Neural crest cell (in vitro differentiated cells): ENCODE measurements at places on chromosomes 12 and 14. TPM values are rescaled to one million over a fixed set of nuclear protein-coding genes. Genes with fewer than 3 reads are reported as not detected.
A peak's percentile ranks its signal among the peaks of the same experiment; 100 is the strongest.

Gene CGRRF1
- 17.0 and 23.8 TPM in 2 replicates for total RNA-seq

Gene MYO1H
- not detected in 2 replicates for total RNA-seq

Gene EGLN3
- 0.89 and 0.96 TPM in 2 replicates for total RNA-seq

Gene SMIM41
- total RNA-seq = not detected in 2 replicates

DNA sequence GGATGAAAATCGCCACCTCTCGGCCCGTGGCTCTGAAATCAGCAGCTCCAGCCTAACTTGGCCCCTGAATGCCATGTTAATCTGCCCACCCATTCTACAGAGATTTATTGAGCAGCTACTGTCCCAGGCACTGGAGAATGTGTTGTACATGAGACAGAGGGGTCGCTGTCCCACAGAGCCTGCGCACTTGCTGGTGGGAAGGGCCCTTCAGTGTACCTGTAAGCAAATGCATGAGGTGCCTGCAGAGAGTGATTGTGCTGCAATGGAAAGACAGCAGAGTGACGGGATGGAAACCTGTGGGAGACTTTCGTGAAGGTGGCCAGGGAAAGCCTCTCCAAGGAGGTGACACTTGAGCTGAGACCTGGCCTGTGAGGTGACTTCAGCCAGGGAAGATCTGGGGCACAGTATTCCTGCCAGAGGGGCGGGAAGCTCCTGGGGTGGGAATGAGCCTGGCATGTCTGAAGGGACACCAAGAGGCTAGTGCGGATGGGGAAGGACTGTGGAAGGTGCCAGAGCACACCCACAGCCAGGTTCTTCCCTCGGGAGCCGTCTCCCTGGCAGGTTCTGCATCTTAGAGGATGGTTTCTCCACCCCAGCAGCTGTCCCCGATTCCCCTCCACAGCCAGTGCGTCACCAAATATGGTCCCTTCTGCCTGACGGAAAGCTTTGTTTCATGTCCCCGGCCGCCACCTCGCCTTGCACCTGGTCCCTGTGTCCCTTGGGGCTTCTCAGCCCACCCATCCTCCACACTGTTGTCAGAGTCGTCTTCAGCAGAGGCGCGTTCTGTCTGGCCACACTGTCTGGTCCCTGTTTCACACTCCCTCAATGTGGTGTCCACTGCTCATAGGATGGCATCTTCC lies 8.7 kb downstream of the SMIM41 start:
- H3K36me3 ChIP-seq = no peaks in the 10 kb centered on the region
- H3K4me1 ChIP-seq = peaks cover 5% of the 10 kb centered on the region

- H3K36me3 ChIP-seq = no peaks in the 10 kb centered on the region
- H3K27me3 ChIP-seq = peaks cover 59% of the 10 kb centered on the region
- H3K4me3 ChIP-seq = no peak overlapping the region
- no peak overlapping the region for H3K27ac ChIP-seq
Measured at GRCh38 chr12:100720016-100720654, 74.4 kb upstream of the ANO4 start.

DNA sequence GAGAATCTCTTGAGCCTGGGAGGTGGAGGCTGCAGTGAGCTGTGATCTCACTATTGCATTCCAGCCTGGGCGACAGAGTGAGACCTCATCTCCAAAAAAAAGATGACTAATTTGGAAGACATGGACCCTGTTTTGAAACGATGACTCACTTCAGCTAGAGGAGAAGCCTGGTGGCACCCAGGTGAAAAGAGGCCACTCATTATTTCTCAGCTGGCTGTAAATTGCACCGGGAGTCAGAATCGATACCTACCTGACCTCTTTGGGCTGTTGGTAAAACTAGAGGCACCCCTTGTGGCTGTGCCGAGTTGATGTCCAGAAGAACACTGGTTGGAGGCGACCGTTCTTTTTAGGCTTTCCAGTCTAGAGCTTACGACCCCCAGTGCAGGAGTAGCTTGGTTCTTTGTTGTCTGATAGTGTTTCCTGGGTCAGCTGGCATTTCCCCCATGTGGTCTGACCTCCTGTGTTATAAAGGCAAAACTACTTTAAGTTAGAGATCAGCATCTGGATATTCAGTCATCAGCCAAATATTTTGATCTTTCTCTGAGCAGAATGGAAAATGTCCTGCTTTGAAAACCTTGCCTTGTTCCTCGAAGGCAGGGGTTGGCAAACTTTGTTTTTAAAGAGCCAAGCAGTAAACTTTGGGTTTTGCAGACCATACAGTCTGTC lies 93.2 kb downstream of the CHST11 start:
- H3K4me3 ChIP-seq = no peak overlapping the region
- no peak for DNase-seq
- H3K36me3 ChIP-seq = peaks cover 10% of the 10 kb centered on the region
- H3K27ac ChIP-seq = no peak overlapping the region
- peaks cover 9% of the 10 kb centered on the region for H3K4me1 ChIP-seq

DNA sequence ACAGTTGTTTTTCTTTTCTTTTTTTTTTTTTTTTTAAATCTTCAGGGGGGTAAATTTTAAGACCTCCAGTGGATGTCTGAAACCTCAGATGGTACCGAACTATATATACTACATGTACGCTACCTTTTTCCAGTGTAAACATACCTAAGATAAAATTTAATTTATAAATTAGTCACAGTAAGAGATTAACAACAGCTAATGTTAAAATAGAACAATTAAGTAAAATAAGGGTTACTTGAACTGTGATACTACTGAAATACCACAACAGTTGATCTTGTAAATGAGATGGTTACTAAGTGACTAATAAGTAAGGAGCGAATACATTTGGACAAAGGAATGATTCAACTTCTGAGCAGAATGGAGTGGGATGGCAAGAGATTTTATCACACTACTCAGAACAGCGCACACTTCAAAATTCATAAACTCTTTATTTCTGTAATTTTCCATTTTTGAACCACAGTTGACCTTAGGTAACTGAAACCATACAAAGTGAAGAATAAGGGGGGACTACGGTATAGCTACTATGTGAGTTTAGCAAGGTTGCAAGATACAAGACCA lies 80.5 kb upstream of the PCED1B start:
- no peaks in the 10 kb centered on the region for H3K36me3 ChIP-seq
- H3K27me3 ChIP-seq = peaks cover 4% of the 10 kb centered on the region
- no peak overlapping the region for H3K4me3 ChIP-seq
- H3K4me1 ChIP-seq = no peaks in the 10 kb centered on the region
- H3K27ac ChIP-seq = no peak overlapping the region
- DNase-seq = no peak

GRCh38 chr12:19847294-19848059 lies 408.2 kb downstream of the AEBP2 start:
- H3K4me1 ChIP-seq = peaks cover 10% of the 10 kb centered on the region
- H3K36me3 ChIP-seq = peaks cover 5% of the 10 kb centered on the region
- no peaks in the 10 kb centered on the region for H3K27me3 ChIP-seq
- DNase-seq = no peak

DNA sequence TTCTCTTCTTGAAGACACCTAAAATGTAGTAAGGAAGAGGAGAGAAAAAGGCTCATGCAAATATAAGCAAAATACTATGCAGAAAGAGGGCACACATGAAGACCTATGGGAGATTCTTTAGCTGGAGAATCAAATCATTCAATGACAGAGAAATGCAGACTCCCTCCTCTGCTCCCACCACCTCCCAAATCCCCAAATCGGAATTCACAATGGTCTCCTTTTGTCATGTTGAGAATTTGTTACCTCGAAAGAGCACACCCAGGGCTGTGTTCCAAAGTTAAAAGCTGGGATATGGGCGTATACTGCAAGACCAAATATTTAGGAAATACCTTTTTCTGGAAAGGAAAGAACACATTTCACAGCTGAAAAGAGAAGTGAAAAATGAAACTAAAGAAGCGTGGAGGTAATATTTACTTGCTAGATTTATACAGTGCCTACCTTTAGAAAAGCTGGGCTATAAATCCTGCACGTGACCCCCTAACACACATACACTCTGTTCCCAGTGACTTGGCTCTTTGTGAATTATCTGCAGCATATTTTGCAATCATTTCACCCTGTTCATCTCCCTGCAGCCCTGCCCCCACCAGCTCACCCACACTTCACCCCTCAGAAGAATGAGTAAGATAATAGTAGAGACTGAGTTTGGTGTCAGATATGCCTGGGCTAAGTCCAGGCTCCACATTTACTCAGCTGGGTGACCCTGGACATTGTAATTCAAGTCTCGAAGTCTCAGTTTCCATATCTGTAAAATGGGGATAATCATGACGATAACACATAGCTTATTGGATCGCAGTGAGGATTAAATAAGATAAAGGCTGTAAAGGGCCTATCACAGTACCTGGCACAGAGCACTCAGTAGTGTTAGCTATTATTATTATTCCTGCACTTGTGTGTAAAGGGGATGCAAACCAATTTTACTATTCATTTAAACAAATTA lies 2.9 kb upstream of the CACNA1C start:
- H3K27ac ChIP-seq = no peak overlapping the region
- no peaks in the 10 kb centered on the region for H3K36me3 ChIP-seq
- H3K4me3 ChIP-seq = peak overlapping the region; percentile 86
- H3K4me1 ChIP-seq = peaks cover 23% of the 10 kb centered on the region

DNA sequence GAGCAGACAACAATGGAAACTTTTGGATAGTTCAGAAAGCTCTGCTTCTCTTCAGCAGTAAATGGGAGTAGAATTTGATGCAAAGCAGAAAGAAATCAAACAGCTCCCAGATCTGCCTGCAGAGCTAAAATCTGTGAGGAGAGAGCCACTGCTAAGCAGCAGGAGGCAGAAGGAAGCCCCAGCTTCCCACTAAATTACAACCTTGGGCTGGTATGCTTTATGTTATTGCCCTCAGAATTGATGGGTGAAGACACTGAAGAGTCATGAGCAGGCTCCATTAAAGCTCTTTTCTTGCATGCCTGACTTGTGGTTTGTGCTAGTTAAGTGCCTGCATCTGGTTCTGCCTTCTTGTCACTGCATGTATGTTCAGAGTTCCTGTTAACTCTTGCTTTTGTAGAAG lies 8.4 kb downstream of the ZC2HC1C start:
- H3K27me3 ChIP-seq = no peaks in the 10 kb centered on the region
- no peaks in the 10 kb centered on the region for H3K4me1 ChIP-seq
- H3K36me3 ChIP-seq = no peaks in the 10 kb centered on the region
- no peak overlapping the region for H3K4me3 ChIP-seq

- peaks cover 24% of the 10 kb centered on the region for H3K27me3 ChIP-seq
- no peaks in the 10 kb centered on the region for H3K36me3 ChIP-seq
- H3K4me3 ChIP-seq = peak overlapping the region; percentile 65
- no peak overlapping the region for H3K27ac ChIP-seq
Measured at GRCh38 chr14:76352639-76353281, 23.2 kb upstream of the ESRRB start.

DNA sequence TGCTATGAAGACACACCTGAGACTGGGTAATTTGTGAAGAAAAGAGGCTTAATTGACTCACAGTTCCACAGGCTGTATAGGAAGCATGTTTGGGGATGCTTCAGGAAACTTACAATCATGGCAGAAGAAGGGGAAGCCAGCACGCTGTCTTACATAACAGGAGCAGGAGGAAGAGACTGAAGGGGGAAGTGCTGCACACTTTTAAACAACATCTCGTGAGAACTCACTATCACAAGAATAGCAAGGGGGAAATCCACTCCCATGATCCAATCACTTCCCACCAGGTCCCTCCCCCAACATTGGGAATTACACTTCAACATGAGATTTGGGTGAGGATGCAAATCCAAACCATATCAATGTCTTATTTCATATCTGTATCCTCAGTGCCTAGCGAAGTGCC lies 307.2 kb downstream of the ATP23 start:
- H3K4me3 ChIP-seq = no peak overlapping the region
- no peaks in the 10 kb centered on the region for H3K36me3 ChIP-seq
- H3K27ac ChIP-seq = no peak overlapping the region
- H3K27me3 ChIP-seq = no peaks in the 10 kb centered on the region
- no peaks in the 10 kb centered on the region for H3K4me1 ChIP-seq

- no peaks in the 10 kb centered on the region for H3K36me3 ChIP-seq
- H3K27ac ChIP-seq = no peak overlapping the region
- peak overlapping the region; percentile 56 for H3K4me3 ChIP-seq
- peaks cover 38% of the 10 kb centered on the region for H3K4me1 ChIP-seq
Measured at GRCh38 chr14:93929048-93929535, 1.9 kb downstream of the FAM181A start.

GRCh38 chr12:21763531-21763930 lies 11.0 kb downstream of the KCNJ8 start:
- H3K27me3 ChIP-seq = peaks cover 2% of the 10 kb centered on the region
- H3K27ac ChIP-seq = no peak overlapping the region
- H3K4me1 ChIP-seq = no peaks in the 10 kb centered on the region
- no peak for DNase-seq

- DNase-seq = no peak
- H3K4me1 ChIP-seq = peaks cover 19% of the 10 kb centered on the region
- no peak overlapping the region for H3K27ac ChIP-seq
- no peaks in the 10 kb centered on the region for H3K36me3 ChIP-seq
Measured at GRCh38 chr14:23443411-23443812, 8.0 kb upstream of the MYH7 start.

DNA sequence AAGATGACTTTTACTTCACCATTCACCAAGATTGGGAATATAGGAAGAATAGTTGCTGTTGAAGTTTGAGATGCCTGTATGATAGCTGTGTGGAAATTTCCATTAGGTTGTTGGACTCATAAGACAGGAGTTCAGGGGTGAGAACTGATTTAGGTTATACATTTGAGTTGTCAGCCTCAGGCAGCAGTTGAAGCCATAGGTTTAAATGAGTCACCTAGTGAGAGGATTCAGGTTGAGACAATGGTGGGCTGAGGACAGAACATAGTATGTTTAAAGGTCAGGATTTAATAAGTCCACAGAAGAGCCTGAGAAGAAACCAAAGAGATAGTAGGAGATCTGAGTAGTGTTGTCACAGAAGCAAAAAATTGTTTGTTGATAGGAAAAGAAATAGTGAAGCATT lies 63.6 kb upstream of the MON2 start:
- no peak for DNase-seq
- H3K27ac ChIP-seq = no peak overlapping the region
- no peaks in the 10 kb centered on the region for H3K27me3 ChIP-seq
- no peaks in the 10 kb centered on the region for H3K4me1 ChIP-seq
- H3K4me3 ChIP-seq = no peak overlapping the region

DNA sequence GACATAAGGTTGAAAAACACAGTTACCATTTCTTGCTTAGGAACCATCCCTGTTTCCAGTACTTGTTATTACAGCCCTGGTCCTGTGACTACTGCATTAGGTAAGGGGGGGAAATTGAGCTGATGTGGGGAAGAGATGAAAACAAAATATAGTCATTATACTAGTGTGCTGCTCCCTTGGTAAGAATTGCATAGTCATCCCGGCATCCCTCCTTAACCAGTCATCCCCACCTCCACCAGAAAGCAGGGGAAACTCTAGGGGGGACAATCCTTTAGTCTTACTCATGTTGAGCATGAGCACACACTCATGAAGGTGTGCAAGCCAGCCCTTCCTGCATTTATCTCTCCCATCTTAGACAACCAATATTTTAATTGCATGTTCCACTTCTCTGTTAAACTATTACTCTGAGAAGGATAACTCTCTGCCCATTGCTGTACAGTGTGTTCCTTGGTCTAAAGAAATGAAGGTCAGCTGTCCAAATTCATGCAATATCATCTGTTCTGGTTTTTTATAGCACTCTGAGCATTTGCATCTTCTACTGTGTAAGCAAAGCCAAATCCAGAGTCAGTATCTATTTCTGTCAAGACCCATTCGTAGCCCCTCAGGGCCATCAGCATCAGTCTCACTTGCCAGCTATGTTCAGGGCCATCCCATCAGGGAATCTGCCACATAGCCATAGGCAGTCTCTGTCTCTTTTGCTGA lies 46.8 kb downstream of the TMEM30B start:
- no peak overlapping the region for H3K27ac ChIP-seq
- DNase-seq = no peak
- H3K4me1 ChIP-seq = no peaks in the 10 kb centered on the region

GRCh38 chr12:8871068-8871467 lies 43.2 kb upstream of the PHC1 start:
- no peaks in the 10 kb centered on the region for H3K27me3 ChIP-seq
- H3K4me1 ChIP-seq = no peaks in the 10 kb centered on the region
- no peak for DNase-seq
- no peak overlapping the region for H3K4me3 ChIP-seq

GRCh38 chr14:57865066-57865402 lies 858 bp downstream of the SLC35F4 start:
- DNase-seq = no peak
- H3K4me1 ChIP-seq = no peaks in the 10 kb centered on the region
- H3K4me3 ChIP-seq = no peak overlapping the region
